ENCODE measurements at places on chromosomes 5 and 9. TPM values are rescaled to one million over a fixed set of nuclear protein-coding genes. Genes with fewer than 3 reads are reported as not detected.

Gene TNIP1
- 473 TPM for total RNA-seq

Gene ENHO
- not detected for total RNA-seq

Gene MYMK
- not detected for total RNA-seq

Gene FBXL7
- 0.05 TPM for total RNA-seq

DNA sequence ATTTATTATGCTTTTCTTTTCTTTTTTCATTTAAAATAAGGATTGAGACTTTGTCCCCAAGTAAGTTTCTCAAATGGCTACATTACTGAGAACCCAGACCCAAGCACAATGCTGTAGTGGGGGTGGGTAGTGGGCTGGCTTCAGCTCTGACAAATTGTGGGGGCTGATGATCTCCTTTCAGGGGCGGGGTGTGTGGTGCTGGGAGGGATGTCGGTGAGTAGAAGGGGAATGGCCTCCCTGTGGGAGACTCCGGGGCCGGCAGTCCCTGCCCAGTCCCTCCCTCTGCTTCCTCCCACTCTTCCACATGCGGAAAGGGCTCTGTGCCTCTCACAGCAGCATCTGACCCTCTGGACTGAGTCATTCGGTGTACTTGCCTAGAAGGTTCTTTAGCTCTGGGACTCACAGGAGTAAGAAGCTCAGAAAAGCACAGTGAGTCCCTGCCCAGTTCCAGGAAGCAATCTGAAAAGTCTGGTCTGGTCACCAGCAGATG, 14.3 kb downstream of the CD180 start:
- peaks cover 21% of the 10 kb centered on the region for H3K36me3 ChIP-seq
- peak overlapping the region; percentile 29 for H3K27ac ChIP-seq
- H3K4me1 ChIP-seq = peaks cover 44% of the 10 kb centered on the region
- DNase-seq = no peak

GRCh38 chr5:56522169-56522568, 289.0 kb upstream of the ANKRD55 start:
- DNase-seq = no peak
- H3K4me3 ChIP-seq = no peak overlapping the region
- H3K4me1 ChIP-seq = peaks cover 4% of the 10 kb centered on the region
- H3K27ac ChIP-seq = no peak overlapping the region
- H3K27me3 ChIP-seq = no peaks in the 10 kb centered on the region

- no peak for DNase-seq
- peaks cover 16% of the 10 kb centered on the region for H3K4me1 ChIP-seq
- no peaks in the 10 kb centered on the region for H3K27me3 ChIP-seq
- H3K36me3 ChIP-seq = peaks cover 2% of the 10 kb centered on the region
- no peak overlapping the region for H3K27ac ChIP-seq
- no peak overlapping the region for H3K4me3 ChIP-seq
These were observed 112.5 kb downstream of the PTTG1 start for GRCh38 chr5:160534125-160534524.

GRCh38 chr9:108316066-108316465, 539.7 kb downstream of the ACTL7B start:
- no peak overlapping the region for H3K27ac ChIP-seq
- DNase-seq = no peak
- H3K36me3 ChIP-seq = no peaks in the 10 kb centered on the region
- H3K27me3 ChIP-seq = no peaks in the 10 kb centered on the region
- no peaks in the 10 kb centered on the region for H3K4me1 ChIP-seq

DNA sequence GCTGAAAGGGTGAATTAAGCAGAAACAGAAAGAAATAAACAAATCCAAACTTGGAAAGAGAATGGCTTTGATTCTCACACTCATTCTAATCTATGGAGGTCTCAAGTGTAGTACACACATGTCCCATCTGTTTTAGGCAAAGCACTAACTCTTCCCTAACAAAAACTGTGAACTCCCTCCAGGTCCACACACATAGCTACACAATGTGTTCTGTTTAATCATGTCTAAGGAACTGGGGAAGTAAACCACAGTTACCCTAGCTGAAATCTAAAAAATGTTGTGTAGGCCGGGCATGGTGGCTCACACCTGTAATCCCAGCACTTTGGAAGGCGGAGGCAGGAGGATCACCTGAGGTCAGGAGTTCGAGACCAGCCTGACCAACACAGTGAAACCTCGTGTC, 118.7 kb upstream of the FST start:
- H3K27me3 ChIP-seq = no peaks in the 10 kb centered on the region
- no peak overlapping the region for H3K27ac ChIP-seq
- H3K36me3 ChIP-seq = no peaks in the 10 kb centered on the region
- no peaks in the 10 kb centered on the region for H3K4me1 ChIP-seq
- H3K4me3 ChIP-seq = no peak overlapping the region

- H3K4me3 ChIP-seq = no peak overlapping the region
- H3K27me3 ChIP-seq = peaks cover 2% of the 10 kb centered on the region
- no peak overlapping the region for H3K27ac ChIP-seq
- no peak for DNase-seq
- H3K4me1 ChIP-seq = peaks cover 8% of the 10 kb centered on the region
These were observed 482.7 kb downstream of the RAB3C start for GRCh38 chr5:59065554-59065953.
